OCI-M1 (cell line): ENCODE measurements at places on chromosomes 11 and 22.

- no peak for DNase-seq
These were observed 48.0 kb downstream of the TSPAN18 start for GRCh38 chr11:44774731-44775130.

GRCh38 chr11:78081583-78081982 is 1.9 kb upstream of the NDUFC2 start:
- DNase-seq, result no peak

DNA sequence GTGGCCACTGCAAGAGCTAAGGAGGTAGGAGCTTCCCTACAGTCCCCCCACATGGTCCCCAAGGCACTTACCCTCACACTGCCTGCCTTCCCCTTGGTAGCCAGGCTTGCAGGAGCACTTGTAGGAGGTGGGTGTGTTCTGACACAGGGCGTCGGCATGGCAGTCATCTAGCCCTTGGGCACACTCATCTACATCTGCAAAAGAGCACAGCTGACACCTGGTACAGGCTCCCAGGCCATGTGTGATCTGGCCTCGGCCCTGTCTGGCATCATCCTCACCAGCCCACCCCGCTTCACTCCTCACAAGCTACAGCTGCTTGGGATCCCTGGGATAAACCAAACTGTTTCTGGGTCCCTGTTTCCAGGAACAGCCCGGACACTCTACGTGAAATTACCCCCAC is 1.8 kb downstream of the SCUBE2 start:
- no peak for DNase-seq

DNA sequence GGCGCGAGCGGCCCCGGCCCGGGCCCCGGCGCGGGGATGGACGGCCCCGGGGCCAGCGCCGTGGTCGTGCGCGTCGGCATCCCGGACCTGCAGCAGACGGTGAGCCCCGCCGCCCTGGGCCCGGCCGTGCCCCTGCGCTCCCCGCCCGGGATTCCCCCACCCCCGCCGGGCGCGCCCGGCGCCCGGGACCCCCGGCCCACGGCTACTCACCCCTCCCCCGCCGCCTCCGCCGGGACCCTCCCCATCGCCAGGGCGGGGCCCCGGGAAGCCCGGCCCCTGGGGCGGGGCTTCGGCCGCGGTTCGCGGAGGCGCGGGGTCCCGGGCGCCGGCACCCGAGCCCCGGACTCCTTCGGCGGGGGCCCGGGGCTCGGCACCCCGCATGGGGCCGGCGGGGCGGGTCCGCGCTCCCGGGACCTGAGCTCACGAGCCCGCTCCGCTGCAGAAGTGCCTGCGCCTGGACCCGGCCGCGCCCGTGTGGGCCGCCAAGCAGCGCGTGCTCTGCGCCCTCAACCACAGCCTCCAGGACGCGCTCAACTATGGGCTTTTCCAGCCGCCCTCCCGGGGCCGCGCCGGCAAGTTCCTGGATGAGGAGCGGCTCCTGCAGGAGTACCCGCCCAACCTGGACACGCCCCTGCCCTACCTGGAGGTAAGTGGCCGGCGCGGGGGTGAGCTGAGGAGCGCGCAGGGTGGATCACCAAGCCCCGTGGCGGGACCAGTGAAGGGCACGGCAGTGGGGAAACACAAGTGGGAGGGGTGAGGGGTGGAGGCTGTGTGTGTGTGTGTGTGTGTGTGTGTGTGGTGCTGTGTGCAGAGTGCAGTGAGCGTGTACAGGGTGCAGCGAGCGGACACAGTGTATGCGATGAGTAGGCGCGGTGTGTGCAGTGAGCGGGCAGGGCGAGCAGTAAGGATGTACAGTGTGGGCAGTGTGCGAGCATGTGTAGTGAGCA is 2.3 kb downstream of the SHANK3 start:
- no peak for DNase-seq

GRCh38 chr11:29208117-29208516 is 808.7 kb downstream of the KCNA4 start:
- peak; percentile 91 for DNase-seq

- no peak for DNase-seq
These were observed 40.7 kb downstream of the POU2F3 start for GRCh38 chr11:120280600-120281051.

GRCh38 chr11:46342239-46342638 is 5.0 kb upstream of the DGKZ start:
- DNase-seq, result no peak

DNA sequence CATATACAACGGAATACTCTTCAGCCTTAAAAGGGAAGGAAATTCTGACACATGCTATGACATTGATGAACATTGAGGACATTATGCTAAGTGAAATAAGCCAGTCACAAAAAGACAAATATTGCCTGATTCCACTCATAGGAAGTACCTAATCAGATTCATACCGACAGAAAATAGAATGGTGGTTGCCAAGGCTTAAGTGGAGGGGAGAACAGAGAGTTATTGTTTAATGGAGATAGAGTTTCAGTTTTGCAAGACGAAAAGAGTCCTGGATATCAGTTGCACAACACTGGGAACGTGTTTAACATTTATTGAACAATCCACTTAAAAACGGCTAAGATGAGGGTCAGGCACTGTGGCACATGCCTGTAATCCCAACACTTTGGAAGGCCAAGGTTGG is 45.6 kb upstream of the HIPK3 start:
- no peak for DNase-seq

DNA sequence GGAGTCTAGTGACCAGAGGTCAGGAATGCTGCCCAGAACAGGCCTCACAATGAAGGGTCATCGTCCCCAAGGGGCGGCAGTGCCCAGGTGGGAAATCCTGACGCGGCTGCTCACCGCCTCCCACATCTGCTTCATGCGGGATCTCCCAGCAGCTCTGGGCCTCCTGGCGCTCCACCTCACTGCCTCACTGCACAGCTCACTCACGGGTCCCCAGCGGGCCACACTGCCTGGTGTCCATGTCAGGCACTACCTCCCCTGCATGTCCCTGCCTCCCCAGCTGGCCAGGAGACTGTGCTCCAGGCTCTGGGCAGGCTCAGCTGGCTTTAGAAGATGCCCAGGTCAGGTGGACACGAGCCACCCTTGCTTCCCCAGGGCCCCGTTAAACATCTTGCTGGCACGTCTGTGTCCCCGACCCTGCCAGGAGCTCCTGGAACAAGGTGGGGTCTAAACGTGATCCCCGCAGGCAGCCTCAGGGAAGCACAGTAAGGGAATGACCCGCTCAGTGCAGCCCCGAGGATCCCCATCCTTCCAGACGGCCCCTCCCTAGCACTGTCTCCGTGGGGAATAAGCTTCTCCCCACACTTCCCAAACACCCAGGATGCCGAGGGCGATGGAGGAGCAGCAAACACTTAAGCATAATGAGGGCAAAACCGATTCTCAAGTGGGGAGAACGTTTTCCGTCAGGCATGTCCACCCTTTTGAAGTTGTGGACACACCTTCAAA is 93.2 kb downstream of the TRMU start:
- DNase-seq, result no peak

- DNase-seq, result no peak
These were observed 5.6 kb downstream of the PLAAT3 start for GRCh38 chr11:63608353-63609345.

DNA sequence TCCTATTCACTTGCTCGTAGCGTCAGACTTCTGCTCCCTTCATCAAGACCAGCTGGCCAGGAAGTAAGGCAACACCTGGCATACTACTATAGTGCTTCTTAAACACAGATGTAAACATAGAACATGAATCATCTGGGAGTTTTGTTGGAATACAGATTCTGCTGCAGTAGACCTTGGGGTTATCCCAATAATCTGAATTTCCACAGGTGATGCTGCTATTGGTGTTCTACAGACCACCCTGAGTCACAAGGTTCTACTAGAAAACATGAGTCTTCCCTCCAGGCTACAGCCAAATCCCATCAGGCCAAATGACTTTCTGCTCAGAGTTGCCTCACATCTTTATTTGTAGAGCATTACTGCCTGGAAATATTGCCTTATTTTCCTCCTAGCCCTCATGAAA is 175.2 kb downstream of the NELL1 start:
- no peak for DNase-seq

- peak; percentile 15 for DNase-seq
These were observed 14.9 kb downstream of the USP47 start for GRCh38 chr11:11856638-11857037.

- no peak for DNase-seq
These were observed 6.8 kb downstream of the SAC3D1 start for GRCh38 chr11:65047581-65048422.

- DNase-seq, result peak; percentile 28
These were observed 5.9 kb upstream of the OR52L1 start for GRCh38 chr11:5992604-5993251.

- no peak for DNase-seq
These were observed 1401.9 kb downstream of the FAM181B start for GRCh38 chr11:81331611-81332235.

DNA sequence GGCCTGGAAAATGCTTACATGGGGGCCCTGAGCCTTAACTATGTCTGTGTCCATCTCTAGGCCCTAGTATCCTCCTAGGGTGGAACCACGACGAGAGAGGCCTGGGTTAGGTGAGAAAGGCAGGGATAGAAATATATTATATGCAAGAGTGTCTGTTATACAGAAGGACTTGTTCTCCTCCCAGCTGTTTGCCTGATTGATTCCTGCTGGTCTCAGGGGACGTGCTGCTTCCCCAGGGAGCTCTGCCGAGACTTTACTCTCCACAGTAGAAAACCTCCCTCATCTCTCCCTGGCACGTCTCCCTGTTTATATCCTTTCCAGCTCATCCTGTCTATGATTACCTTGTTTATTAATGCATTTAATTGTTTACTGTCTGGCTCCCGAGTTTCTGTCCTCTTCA is 132.6 kb downstream of the MIAT start:
- DNase-seq, result no peak

DNA sequence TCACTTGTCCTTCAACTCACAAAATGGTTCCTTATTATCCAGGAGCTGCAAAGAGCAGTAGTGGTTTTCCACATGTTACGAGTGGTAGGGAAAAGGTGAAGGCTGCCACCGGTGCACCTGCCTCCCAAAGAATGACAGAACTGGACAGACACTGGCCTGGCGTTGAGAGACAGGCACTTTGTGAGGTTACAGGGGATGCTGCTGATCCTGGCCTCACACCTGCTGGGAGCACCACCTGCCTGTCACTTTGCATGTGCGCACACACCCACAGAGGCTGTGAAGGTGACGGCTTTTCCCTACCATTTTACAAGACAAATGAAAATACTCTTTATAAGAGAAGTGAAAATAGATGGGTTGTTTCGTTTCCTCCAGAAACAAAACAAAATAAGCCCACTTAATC is 175.3 kb upstream of the B3GAT1 start:
- no peak for DNase-seq

DNA sequence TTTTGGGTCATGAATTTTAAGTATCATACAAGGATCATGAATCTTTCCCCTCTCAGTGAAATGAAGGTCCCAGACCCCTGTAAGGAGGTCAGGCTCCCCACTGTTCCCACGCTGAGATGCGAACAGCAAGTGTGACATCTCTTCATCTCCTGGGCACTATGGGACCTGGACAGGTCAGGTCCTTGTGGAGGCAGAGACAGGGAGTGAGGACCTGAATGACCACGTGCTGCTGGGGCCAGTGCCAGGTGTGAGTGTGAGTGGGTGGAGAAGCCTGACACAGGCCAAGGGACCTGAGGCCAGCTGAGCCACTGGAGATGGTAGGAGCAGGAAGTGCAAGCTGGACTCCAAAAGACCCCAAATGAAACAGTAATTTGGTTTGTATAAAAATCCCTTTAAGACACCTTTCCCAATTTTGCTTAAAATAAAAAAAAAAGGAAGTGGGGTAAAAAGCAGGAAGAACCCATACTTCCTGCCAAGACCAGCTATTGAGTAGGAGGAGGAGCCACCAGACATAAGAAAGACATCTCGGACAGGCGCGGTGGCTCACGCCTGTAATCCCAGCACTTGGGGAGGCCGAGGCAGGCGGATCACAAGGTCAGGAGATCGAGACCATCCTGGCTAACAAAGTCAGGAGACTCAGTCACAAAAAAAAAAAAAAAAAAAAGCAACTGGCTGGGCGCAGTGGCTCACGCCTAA is 35.4 kb upstream of the SERPIND1 start:
- no peak for DNase-seq

GRCh38 chr11:10487002-10487647 is 32.1 kb downstream of the AMPD3 start:
- no peak for DNase-seq

- no peak for DNase-seq
These were observed 420.3 kb downstream of the SOX6 start for GRCh38 chr11:15936011-15936410.

DNA sequence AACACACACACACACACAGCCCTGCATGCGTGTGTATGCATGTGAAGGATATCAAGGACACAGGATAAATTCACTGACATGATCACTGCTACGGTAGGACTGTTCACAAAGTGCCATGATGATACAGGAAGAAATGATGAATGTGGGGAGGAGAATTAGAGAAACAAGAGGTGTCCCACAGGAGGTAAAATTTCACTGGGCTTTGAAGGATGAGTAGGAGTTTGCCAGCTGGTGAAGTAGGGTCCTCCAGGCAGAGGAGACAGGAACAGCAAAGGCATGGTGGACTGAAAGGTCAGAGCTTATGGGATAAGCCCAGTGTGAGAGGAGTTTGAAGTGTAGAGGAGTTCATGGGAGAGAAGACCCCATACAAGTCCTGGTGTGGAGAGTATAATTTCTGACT is 18.6 kb downstream of the NECTIN1 start:
- DNase-seq, result no peak

DNA sequence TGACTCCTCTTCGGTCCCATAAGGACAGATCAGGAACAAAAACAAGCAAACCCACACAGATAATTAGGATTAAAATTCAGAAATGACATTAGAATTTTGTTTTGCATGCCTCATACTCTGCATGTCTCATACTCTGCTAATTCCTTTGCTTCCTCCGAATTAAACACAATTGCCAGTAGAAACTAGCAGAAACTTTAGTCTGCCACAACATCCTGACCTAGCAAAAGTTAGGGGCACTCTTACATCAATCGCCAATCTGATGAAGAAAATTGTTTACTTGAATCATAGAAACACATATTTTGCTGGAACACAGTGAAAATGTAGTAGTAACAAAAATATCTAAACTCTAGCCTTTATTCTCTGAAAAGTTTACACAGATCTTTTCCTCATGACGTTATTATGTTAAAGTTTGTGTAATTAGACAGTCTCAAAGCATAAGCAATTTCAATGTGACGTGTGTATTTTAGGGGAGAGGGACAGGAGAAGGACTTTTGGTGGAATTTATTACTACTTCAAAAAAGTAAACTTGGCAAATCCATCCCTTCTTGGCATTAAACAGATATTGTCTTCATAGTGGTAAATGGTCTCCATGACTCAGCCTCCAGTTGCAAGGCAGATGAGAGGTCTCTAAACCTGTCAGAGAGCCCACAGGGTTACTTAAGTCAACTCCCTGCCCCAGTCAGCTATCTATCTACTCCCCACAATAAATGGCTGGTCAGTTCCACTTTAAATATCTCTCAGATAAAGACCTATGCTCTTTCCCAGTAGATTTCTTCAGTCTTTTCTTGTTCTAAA is 249.8 kb upstream of the UBASH3B start:
- no peak for DNase-seq

GRCh38 chr22:47621253-47621652 is 858.8 kb downstream of the TBC1D22A start:
- no peak for DNase-seq

- no peak for DNase-seq
These were observed 30.0 kb downstream of the DDX10 start for GRCh38 chr11:108694846-108695245.
